ENCODE measurements at places on chromosomes 1 and 21. TPM values are rescaled to one million over a fixed set of nuclear protein-coding genes. Genes with fewer than 3 reads are reported as not detected.

DNA sequence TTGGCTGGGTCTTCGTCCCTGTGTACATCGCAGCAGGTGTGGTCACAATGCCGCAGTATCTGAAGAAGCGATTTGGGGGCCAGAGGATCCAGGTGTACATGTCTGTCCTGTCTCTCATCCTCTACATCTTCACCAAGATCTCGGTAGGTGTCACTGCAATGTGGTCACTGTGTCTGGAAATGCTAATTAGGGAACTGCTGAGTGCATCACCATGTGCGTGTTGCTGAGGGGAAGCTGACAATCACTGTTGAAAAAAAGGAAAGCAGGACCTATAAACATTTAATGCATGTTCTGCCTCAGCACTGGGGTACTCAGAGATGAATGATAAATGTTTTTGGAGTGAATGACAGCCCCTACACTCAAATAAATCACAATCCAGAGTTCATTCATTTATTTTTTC lies 6.8 kb downstream of the SLC5A9 start:
- no peaks in the 10 kb centered on the region for H3K36me3 ChIP-seq
- H3K27me3 ChIP-seq, result no peaks in the 10 kb centered on the region
- no peak overlapping the region for H3K4me3 ChIP-seq
- no peak overlapping the region for H3K27ac ChIP-seq
- no peak for DNase-seq

GRCh38 chr21:36428761-36429432 lies 43.7 kb downstream of the CHAF1B start:
- DNase-seq, result no peak
- H3K27me3 ChIP-seq, result no peaks in the 10 kb centered on the region
- H3K4me3 ChIP-seq, result no peak overlapping the region

- H3K27me3 ChIP-seq, result no peaks in the 10 kb centered on the region
- no peak overlapping the region for H3K27ac ChIP-seq
- DNase-seq, result no peak
Observed at GRCh38 chr21:42101246-42101645, 30.1 kb downstream of the UMODL1 start.

DNA sequence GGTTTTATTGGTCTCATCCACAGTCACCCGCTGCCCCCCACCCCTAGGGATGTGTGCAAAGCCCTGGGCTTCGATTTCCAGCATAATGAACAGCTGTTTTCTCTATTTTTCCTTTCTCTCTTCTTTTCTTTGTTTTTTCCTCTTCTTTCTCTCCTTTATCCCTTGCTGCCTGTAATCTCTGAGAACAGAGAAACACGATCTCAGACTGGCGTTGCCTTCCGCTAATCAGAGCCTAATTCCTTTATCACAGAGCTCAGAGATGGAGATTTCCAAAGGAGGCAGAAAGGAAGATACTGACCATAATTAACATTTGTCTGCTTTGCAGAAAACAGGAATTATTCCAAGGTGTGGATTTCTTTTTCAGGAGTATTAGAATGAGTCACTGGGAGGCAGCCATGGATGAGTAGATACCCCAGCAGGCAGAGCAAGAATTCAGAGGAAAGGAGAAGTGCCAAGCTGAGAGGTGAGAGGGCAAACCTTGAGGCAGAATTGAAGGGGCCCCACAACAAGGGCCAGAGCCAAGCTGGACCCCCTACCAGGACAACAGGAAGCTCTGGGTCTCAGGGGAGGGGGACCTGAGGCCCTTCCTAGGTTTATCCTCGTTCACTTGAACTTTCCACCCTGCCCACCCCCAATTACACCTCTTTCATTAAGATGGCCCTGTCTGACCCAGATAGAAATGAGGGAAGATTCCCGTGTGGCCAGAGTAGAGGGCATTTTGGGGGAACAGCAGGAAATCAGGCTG lies 33.3 kb downstream of the MATN1 start:
- peaks cover 60% of the 10 kb centered on the region for H3K27me3 ChIP-seq
- DNase-seq, result no peak
- no peaks in the 10 kb centered on the region for H3K36me3 ChIP-seq
- no peak overlapping the region for H3K27ac ChIP-seq
- peaks cover 4% of the 10 kb centered on the region for H3K4me1 ChIP-seq
- no peak overlapping the region for H3K4me3 ChIP-seq

GRCh38 chr1:228212415-228212965 lies 4.6 kb downstream of the OBSCN start:
- no peak overlapping the region for H3K4me3 ChIP-seq
- peaks cover 2% of the 10 kb centered on the region for H3K4me1 ChIP-seq
- H3K36me3 ChIP-seq, result no peaks in the 10 kb centered on the region

- DNase-seq, result peak; percentile 46
- no peak overlapping the region for H3K27ac ChIP-seq
- H3K36me3 ChIP-seq, result no peaks in the 10 kb centered on the region
- peaks cover 13% of the 10 kb centered on the region for H3K27me3 ChIP-seq
- no peaks in the 10 kb centered on the region for H3K4me1 ChIP-seq
- no peak overlapping the region for H3K4me3 ChIP-seq
Observed at GRCh38 chr1:22321917-22322316, 129.7 kb upstream of the ZBTB40 start.

DNA sequence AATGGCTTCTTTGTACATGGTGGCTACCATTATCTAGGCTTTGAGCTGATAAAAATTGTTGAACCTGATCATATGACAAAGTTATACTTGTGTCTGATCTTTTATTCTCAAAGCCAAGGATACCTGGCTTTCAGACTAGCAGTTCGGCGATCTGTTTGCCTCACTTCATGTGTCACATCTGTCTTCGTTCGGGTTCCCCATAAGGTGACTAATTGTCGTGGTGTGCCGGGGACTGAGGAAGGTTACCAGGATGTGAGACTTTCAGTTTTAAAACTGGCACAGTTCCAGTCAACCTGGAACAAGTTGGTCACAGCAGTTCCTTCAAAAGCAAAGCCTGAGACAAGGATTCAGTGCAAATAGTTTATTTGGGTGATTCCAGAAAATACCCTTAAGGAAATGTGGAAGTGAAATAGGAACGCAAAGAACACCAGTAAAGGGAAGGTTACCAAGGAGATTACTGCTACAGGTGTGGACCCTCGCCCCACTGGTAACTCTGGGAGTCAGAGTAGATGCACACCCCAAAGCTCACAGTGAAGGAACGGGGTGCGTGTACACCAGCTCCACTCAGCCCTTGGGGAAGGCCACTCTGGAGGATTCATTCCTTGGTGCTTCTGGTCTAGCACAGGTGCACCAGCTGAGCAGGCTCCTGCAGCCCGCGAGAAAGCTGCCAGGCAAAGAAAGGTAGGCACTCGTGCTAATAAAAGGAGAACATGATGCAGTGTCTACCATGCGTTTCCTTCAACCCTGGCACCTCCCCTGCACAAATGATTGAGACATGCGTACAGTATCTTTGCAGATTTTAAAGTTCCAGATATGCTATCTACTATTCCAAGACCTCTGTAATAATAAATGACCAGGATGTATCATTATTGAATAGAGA lies 69.0 kb downstream of the VWA5B1 start:
- H3K27ac ChIP-seq, result no peak overlapping the region
- no peak overlapping the region for H3K4me3 ChIP-seq
- no peaks in the 10 kb centered on the region for H3K36me3 ChIP-seq
- peaks cover 46% of the 10 kb centered on the region for H3K27me3 ChIP-seq

GRCh38 chr21:25025596-25025995 lies 581.7 kb downstream of the MRPL39 start:
- no peaks in the 10 kb centered on the region for H3K27me3 ChIP-seq
- no peak for DNase-seq
- H3K36me3 ChIP-seq, result no peaks in the 10 kb centered on the region

GRCh38 chr1:221849110-221849509 lies 107.2 kb upstream of the DUSP10 start:
- H3K4me3 ChIP-seq, result no peak overlapping the region
- peaks cover 16% of the 10 kb centered on the region for H3K4me1 ChIP-seq
- no peaks in the 10 kb centered on the region for H3K27me3 ChIP-seq
- no peak for DNase-seq

DNA sequence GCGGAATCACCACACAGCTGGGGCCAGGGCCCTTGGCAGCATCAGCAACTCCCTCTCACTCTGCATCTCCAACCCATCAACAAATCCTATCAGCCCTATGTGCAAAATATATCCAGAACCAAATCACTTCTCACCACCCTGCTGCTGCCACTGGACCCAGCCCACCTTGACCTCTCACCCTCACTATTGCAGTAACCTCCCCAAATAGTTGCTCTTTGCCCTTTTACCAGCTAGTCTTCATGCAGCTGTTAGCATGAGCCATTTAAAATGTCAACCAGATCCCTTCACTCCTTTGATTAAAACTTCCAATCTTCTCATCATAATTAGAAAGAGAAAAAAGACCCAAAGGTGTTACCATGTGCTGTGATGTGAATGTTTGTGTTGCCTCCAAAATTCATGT lies 155.7 kb upstream of the IRF2BP2 start:
- no peaks in the 10 kb centered on the region for H3K36me3 ChIP-seq
- no peak for DNase-seq
- no peak overlapping the region for H3K4me3 ChIP-seq
- no peak overlapping the region for H3K27ac ChIP-seq
- no peaks in the 10 kb centered on the region for H3K27me3 ChIP-seq
- H3K4me1 ChIP-seq, result peaks cover 13% of the 10 kb centered on the region

DNA sequence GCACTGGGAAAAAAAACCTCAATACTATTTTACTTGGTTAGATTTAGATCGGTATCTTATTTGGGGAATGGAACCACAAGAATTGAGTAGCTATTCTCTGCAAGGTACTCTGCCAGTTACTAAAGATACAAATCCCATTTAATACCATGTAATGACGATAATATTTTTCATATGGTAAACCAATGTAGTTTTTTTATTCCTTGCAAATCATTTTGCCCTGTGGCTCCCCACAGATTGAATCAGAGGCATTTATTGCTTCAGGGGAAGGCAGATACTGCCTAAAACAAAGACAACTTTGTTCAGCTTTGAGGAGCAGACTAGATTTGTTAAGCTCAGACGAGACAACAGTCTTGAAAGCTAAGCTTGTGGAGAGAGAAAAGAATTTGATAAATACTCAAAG lies 226.7 kb upstream of the RUNX1 start:
- no peaks in the 10 kb centered on the region for H3K27me3 ChIP-seq
- H3K36me3 ChIP-seq, result peaks cover 3% of the 10 kb centered on the region
- peaks cover 6% of the 10 kb centered on the region for H3K4me1 ChIP-seq
- no peak overlapping the region for H3K27ac ChIP-seq
- no peak overlapping the region for H3K4me3 ChIP-seq
- no peak for DNase-seq

GRCh38 chr1:44408212-44408582 lies 3.1 kb downstream of the RNF220 start:
- no peak for DNase-seq
- H3K27me3 ChIP-seq, result peaks cover 19% of the 10 kb centered on the region
- no peak overlapping the region for H3K4me3 ChIP-seq

DNA sequence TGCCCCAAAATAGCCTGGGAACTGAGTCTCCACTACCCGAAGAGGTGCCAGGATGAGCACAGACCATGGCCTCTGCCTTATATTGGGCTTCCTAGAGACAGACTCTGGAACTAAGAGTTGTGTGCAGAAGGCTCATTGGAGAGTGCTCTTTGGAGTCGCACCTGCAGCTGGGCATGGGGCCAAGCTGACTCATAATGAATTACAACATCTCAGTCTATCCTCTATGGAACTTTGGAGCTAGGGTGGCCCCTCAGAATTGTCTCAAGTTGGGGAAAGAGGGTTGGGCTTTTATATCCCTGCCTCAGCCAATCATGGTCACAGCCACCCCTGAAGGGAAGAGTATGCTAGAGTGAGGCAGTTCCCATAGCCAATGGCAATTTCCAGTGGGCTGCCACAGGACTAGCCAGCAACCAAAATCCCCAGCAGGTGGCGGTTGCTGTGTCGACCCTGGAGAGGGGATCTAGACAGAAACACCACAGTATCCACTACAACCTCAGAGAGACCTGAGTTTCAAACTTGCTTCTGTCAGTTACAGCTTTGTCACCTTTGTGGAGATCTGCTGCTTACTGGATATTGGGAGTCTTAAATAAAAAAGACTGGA lies 93.8 kb downstream of the DMRTA2 start:
- H3K4me1 ChIP-seq, result peaks cover 6% of the 10 kb centered on the region
- H3K27me3 ChIP-seq, result peaks cover 32% of the 10 kb centered on the region
- no peak overlapping the region for H3K27ac ChIP-seq
- no peak overlapping the region for H3K4me3 ChIP-seq

- H3K27ac ChIP-seq, result no peak overlapping the region
- no peak for DNase-seq
- H3K27me3 ChIP-seq, result no peaks in the 10 kb centered on the region
- peaks cover 25% of the 10 kb centered on the region for H3K4me1 ChIP-seq
- no peak overlapping the region for H3K4me3 ChIP-seq
- no peaks in the 10 kb centered on the region for H3K36me3 ChIP-seq
Observed at GRCh38 chr1:115430441-115431158, 92.6 kb upstream of the NGF start.

DNA sequence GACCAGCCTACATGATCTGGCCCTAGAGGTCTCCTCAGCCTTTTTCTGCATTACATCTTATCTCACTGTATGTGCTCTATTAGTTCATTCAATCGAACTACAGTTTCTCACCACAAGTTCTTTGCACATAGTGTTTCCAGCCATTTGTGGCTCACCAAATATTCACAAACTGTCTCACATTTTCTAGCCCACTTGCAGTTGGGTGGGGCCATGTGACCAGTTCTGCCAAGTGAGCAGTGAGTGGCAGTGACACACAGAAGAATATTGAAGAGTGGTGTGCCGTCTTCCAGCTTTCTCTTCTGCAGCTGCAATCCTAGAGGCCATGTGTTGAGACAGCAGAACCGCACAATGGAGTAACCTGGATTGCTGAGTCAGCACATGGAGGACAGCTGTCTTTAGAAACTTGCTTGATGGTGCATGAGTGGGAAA lies 103.2 kb upstream of the ZNF644 start:
- no peaks in the 10 kb centered on the region for H3K36me3 ChIP-seq
- no peak overlapping the region for H3K4me3 ChIP-seq
- H3K27me3 ChIP-seq, result no peaks in the 10 kb centered on the region
- H3K4me1 ChIP-seq, result no peaks in the 10 kb centered on the region

- H3K27ac ChIP-seq, result no peak overlapping the region
- H3K4me3 ChIP-seq, result no peak overlapping the region
- peaks cover 23% of the 10 kb centered on the region for H3K27me3 ChIP-seq
Observed at GRCh38 chr1:224921354-224921753, 8.1 kb upstream of the DNAH14 start.

DNA sequence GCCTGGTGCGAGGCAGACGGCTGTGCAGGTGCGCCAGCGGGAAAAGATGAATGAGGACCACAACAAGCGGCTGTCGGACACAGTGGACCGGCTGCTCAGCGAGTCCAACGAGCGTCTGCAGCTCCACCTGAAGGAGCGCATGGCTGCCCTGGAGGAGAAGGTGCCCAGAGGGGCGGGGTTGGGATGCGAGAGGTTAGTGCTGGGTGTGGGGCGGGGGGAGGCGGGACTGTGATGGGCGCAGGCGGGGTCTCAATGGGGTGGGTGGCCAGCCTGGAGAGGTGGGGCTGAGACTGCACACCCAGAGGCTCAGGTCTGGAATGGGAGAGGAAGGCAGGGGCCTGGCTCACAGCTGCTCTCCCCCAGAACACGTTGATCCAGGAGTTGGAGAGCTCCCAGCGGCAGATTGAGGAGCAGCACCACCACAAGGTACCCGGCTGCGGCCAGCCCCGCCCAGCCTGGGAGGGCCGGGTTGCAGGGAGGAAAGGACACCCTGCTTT lies 22.3 kb downstream of the PPFIA4 start:
- H3K36me3 ChIP-seq, result no peaks in the 10 kb centered on the region
- no peak for DNase-seq
- H3K27me3 ChIP-seq, result peaks cover 29% of the 10 kb centered on the region
- H3K27ac ChIP-seq, result no peak overlapping the region
- no peak overlapping the region for H3K4me3 ChIP-seq

GRCh38 chr1:89697383-89697782 lies 64.5 kb downstream of the LRRC8C start:
- peaks cover 3% of the 10 kb centered on the region for H3K36me3 ChIP-seq
- no peaks in the 10 kb centered on the region for H3K27me3 ChIP-seq
- no peak for DNase-seq

FOXO6 gene
- total RNA-seq, result 0.99 TPM

S100A5 gene
- total RNA-seq, result 1.0 TPM

PYHIN1 gene
- not detected for total RNA-seq

NUP210L gene
- not detected for total RNA-seq
